IMR-90 (cell line): ENCODE measurements at places on chromosomes 2 and 18. TPM values are rescaled to one million over a fixed set of nuclear protein-coding genes. Genes with fewer than 3 reads are reported as not detected.

GRCh38 chr2:29189052-29189451 is 73.8 kb downstream of the CLIP4 start:
- DNase-seq: no peak

Gene SSB
- 41.2 and 137 TPM in 2 replicates for total RNA-seq

Gene ATP6V1C2
- total RNA-seq: not detected in 2 replicates

DNA sequence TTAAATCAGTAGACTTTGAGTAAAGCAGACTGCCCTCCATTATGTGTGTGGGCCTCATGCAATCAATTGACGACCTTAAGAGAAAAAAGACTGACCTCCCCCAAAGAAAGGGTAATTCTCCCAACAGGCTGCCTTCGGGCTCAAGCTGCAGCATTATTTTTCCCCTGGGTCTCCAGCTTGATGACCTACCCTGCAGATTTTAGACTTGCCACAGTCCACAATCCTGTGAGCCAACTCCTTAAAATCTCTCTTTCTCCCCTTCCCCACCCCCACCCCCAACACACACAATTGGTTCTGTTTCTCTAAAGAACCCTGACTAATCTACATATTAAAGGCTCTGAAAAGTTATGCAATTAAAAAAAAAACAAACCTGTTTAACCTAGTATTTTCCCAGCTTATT is 89.4 kb downstream of the RNF152 start:
- no peak for DNase-seq

Gene CHRND
- total RNA-seq: not detected in 2 replicates

- DNase-seq: peak; percentile 96
These were observed 9.9 kb upstream of the IL1A start for GRCh38 chr2:112794131-112794733.

Gene XDH
- total RNA-seq: 0.83 and 1.1 TPM in 2 replicates

Gene SKOR2
- total RNA-seq: not detected in 2 replicates

- DNase-seq: no peak
These were observed 420.1 kb upstream of the ACVR2A start for GRCh38 chr2:147424766-147425165.
